NCI-H1930 (cell line): ENCODE measurements at places on chromosomes 1 and 21.

DNA sequence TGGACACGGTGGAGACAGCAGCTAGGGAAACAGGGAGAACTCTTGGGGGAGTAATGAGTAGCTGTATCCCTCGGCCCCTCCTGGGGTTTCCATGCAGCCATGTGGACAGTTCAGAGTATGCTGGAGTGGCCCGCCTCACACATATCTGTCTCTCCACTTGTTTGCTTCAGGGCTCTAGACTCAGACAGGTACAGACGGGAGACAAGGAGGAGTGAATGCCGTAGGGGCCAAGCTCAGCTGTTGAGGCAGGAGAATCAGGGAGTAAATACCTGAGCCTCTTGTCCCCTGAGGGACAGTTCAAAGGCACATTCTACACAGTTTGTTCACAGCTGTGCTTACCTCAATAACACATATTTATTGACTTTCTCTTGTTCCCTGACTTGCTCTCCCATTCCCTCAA lies 7.7 kb upstream of the PTGFRN start:
- DNase-seq: no peak

GRCh38 chr1:207027921-207028320 lies 4.6 kb downstream of the C1orf116 start:
- DNase-seq: no peak

- no peak for DNase-seq
Measured at GRCh38 chr1:212269306-212269705, 15.9 kb upstream of the PPP2R5A start.

GRCh38 chr1:186183970-186184628 lies 191.0 kb downstream of the TPR start:
- no peak for DNase-seq

GRCh38 chr1:205567716-205568115 lies 63.2 kb downstream of the CDK18 start:
- no peak for DNase-seq
